Stimulated activated CD8-positive, alpha-beta memory T cell treated with anti-CD3 and anti-CD28 coated beads, Interleukin-7, amount 100 ng/mL, for 48 hours (primary cell): ENCODE measurements at places on chromosomes 16 and 17.

DNA sequence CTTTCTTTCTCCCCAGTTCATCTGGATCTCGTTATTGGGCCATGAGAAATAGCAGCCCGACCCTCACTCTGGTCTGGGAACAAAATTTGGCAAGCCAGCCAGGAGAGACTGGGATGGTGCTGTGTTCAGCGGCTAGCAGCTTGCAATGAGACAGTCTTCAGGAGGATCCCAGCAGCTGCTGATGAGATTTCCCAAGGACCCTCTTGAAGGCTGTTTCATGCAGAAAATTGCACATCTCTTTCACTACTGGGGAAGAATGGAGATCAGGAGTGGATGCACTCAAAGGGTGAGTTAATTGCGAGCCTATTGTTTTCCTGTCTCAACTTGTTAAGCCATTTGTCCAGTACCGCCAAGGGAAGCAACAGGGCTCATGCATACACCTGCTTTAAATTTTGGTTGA lies 5.5 kb upstream of the COIL start:
- no peak for DNase-seq

- DNase-seq: no peak
Measured at GRCh38 chr17:77856551-77857305, 101.8 kb upstream of the TNRC6C start.

DNA sequence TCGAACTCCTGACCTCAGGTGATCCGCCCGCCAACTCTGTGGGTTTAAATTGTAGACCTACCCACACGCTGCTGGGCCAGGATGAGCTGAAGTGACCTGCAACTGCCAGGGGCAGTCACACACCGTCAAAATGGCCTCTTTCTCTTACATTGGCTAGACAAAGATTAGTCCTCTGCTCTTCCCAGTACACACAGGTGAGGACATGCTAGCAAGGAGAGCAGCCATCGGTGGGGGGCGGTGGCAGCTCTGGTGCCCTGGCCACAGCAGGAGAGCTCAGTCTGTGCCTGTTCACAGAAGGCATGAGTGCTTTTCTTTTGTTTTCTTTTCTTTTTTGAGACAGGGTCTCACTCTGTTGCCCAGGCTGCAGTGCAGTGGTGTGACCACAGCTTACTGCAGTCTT lies 29.7 kb downstream of the WIPI1 start:
- no peak for DNase-seq

DNA sequence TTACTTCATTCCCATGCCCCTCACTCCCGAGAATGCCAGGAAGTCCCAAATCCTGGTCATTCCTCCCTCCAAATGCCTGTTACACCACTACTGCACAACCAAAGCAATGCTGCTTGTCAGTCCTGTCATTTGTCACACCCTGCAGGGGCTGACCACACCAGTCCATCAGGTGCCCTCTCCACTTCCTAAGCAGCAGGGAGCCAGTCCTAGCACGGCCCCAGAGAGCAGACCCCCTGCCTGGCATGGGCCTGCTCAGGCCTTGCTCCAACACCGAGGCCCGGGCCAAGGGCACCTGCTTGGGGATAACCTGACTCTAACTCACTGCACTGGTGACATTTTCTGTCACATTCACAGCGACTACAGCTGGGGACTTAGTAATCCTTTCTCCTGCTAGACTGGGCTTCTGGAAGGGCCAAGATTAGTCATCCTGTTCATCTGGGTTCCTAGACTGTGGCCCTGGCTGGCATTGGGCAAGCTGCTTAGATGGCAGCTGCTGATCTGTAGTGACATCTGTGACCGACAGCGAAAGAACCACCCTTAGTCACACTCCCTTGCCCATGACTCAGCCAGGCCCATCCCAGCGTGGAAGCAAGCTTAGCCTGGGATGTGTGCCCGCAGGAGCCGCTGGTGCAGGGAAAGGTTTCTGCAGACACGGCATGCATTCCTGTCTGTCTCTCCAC lies 5.4 kb downstream of the ALYREF start:
- DNase-seq: no peak

GRCh38 chr17:40511136-40511535 lies 9.7 kb upstream of the TNS4 start:
- DNase-seq: no peak

- peak; percentile 64 for DNase-seq
Measured at GRCh38 chr16:8936421-8936820, 27.3 kb downstream of the USP7 start.

- DNase-seq: no peak
Measured at GRCh38 chr17:28973425-28973824, 22.1 kb upstream of the PHF12 start.

GRCh38 chr17:78736526-78737079 lies 45.5 kb downstream of the CYTH1 start:
- peak; percentile 47 for DNase-seq

DNA sequence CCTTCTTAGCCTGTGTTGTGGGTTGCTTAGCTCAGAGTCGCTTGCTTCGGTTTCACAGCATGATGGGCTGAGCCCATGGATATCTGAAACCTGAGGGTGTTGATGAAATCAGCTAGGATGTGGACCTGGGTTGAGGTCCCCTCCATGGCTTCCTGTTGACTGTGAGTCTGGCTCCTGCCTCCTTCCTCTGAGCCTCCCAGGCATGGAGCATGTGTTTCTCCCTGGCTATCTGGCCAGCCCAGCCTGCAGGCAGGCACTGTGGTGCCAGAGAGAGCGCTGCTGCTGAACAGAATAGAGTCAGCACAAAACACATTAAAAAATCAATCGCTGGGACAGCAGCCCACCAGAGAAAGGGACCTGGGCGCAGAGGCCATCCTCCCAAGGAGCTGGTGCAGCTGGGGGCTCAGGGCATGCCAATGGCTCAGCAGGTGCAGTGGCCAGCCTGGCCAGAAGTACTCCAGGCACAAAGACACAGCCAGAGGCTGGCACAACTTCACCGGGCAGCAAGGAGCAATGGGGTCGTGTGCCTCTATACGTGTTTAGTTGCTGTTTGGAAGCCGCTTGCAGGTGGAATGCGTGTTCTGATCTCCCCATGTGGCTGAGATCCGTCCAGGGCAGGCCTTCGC lies 28.3 kb upstream of the GPRC5C start:
- no peak for DNase-seq

DNA sequence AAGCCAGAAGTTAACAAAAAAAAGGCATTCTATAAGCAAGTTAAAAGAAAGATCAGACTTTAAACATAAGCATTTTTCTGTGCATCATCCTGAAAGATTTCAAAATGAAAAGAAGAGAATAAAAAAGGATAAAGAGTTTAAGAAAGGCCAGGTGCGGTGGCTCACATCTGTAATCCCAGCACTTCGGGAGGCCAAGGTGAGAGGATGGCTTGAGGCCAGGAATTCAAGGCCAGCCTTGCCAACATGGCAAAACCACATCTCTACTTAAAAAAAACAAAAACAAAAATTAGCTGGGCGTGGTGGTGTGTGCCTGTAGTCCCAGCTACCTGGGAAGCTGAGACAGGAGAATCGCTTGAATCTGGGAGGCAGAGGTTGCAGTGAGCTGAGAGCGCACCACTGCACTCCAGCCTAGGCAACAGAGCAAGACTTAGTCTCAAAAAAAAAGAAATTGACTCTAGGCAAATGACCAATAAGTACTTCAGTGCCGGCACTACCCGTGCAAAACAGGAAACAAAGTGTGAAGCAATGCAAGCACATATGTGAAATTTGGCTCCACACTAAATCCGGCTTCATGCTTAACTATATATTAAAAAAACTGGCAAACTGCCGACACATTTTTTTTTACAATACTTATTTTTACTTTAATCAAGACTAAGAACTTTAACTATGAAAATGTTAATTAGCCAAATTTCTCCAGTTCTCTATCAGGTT lies 83.2 kb upstream of the C17orf78 start:
- no peak for DNase-seq

DNA sequence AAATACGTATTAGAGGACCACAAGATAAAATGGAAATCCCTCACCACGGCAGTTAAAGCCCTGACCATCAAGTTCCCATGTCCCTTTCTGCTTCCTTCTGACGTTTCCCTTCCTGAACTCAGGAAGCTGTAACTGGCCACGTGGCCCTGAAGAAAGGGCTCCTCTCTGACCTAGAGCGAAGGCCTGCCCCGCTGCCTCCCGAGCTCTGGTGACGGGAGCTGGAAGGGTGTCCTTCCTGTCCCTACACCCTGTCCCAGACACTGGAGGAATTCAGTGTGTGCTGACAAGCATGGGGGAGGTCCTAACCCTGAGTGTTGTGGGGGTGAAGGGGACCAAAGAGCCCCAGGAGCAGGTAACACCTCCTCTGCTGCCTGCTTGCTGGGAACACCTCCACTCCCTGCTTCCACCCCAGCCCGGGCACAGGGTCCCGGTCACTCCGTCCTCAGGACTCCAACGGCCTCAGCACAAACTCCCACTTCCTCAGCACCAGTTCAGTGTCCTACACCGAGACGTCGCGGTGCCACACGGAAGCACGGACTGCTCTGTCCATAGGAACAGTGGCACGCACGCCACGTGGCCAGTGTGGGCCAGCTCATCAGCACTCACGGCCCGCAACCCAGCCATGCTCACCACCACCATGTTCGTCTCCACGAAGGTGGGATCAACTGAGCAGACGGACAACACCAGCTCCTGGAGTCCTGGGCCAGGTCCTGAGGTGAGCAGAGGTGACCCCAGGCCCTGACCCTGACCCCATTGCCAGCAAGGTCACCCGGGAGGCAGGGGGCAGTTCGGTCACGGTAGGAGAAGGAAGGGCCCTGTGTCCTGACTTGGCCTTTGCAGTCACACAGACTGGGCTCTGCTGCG lies 16.9 kb downstream of the TMEM235 start:
- DNase-seq: no peak

DNA sequence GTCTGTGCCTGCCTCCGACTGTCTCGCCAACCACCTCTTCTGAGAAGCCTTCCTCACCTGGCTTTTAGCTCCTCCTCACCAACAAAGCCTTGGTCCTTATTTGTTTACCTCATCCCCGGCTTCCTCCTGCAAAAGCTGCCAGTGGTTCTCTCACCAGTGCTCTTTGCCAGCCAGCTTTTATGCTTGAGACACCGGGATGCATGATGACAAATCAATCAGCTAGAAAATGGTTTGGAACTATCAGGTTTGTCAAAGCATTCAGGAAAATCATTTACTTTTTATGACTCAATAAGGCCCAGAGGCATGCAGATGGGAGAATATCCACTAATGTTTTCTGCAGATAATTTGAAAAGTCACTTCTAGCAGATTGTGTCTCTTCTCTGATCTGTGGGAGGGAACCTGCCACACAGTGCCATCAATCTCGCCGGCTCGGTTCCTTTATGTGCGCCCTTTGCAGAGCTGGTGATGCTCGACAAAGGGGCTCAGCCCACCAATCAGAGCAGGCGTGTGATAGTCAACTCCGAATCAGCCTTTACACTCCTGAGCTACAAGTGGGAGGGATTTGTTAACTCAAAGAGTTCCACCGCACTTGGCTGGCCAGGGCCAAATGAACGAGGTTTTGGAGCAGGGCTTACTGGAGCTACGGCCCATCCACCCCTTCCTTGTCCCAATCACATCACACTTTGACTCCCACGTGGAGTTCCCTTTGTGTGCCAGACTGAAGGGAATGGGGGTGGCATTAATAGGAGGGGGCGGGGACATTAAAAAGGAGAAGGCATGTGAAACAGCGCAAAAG lies 85.8 kb downstream of the MRC2 start:
- DNase-seq: no peak
